Activated CD4-positive, alpha-beta T cell treated with anti-CD3 and anti-CD28 coated beads, Interleukin-2, amount 50 U/mL, for 24 hours (primary cell): ENCODE measurements at places on chromosomes 1 and 21.

GRCh38 chr1:205664399-205665017 is 15.8 kb downstream of the SLC45A3 start:
- no peak for DNase-seq

GRCh38 chr1:244112041-244112440 is 61.0 kb downstream of the ZBTB18 start:
- no peak for DNase-seq

- peak; percentile 2 for DNase-seq
Observed at GRCh38 chr1:27724961-27725373, 794 bp upstream of the FAM76A start.

DNA sequence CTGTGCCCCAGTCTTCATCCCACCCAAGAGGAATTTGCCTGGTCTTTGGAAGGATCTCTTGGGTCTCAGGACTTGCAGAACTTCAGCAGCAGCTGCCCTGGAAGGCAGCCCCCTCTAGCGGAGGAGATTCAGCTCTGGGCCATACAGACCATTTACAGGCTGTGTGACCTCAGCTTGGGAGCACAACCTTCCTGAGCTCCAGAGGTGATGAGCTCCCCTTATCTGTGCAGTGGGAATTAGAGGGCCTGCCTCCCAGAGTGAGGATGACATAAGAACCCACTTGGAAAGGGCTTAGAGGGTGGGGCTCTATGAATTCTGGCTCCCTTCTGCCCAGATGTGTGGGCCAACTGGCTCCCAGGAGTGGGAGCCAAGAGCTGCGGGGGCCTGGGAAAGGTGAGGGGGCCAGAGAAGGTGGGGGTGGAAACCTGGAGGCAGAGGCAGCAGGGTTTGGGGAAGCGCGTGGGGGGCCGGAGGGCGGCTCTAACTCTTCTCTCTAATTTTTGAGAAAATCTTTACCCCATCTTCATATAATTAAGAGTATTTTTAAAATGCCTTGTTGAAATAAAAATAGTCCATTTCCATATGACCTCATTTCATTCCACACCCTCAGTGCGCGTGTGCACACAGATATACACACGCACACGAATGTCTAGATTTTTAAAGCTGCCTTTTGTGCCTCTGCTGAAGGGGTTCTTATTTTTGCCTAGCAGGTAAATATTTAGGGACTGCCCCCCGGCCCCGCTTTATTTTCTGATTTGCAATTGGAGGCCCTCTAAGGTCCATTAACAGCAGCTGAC is 21.5 kb downstream of the EPHB2 start:
- no peak for DNase-seq

DNA sequence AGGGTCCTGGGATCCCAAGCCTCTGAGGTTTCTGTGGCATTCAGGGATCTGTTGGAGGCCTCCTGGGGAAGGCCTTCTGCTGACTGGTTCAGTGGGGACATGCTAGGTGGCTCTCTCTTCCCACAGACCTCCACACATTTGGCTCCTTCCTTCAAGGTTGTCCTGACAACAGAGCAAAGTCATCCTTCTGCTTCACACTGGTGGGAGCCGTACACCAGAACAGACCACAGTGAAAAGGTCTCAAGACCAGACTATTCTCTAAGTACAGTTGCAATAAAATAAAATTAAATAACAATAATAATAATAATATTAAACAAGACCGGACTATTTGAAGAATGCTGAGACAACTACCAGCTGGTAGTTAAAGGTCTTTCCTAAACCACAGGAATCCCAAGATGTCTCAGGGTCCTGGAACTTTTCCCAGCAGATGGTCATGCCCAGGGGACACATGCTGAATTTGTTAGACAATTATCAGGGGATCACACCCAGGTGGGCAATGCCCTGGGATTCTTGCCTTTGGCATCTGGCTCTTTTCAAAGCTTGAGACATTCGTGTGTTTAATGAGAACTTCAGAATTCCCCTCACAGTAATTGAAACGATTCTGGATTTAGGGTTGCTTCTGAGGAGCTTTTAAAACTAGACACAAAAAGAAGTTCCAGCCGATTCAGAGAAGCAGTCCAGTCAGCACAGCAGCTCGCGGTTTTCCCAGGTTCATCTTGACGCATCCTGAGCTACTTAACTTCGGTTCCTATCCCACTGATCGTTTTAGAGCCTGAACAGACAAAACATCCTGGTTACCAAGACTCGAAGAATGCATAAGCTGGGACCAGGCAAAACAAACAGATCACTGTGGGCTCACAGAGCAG is 22.9 kb downstream of the HTR1D start:
- DNase-seq = no peak

- no peak for DNase-seq
Observed at GRCh38 chr1:200694738-200695137, 25.0 kb upstream of the DDX59 start.

- no peak for DNase-seq
Observed at GRCh38 chr1:214683621-214684020, 80.6 kb downstream of the CENPF start.
